Progenitor cell of endocrine pancreas (in vitro differentiated cells): ENCODE measurements at places on chromosomes 5 and 9. TPM values are rescaled to one million over a fixed set of nuclear protein-coding genes. Genes with fewer than 3 reads are reported as not detected.

DNA sequence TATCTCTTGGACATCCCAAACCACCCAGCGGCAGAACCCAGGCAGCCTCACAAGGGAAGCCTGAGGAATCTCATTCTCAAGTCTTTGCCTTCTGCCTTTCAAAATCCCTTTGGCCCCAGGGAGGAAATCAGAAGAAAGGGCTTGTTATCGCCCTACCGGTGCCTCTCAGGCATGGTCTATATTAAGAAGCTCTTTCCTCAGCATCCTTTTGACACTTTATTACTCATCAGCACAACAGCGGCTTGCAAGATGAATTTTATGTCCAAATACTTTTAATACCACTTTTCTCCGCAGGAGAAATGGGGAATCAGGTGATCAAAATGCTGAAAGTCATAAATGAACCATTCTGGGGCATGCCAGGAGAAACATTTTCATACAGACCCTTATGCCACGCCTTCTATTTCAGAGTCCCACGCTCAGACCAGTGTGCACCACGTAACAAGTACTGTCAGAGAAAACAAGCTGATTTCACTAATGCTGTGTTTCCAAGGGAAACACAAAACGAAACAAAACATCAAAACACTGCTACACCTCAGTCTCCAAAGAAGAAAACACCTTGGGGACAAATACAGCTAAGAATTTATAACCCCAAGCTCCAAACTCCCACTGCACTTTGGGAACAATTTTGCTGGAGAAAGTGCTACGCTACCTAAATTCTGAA is 30.0 kb downstream of the RAPGEF1 start:
- no peak for DNase-seq
- H3K4me3 ChIP-seq: no peak overlapping the region
- peaks cover 53% of the 10 kb centered on the region for H3K4me1 ChIP-seq
- no peak overlapping the region for H3K27ac ChIP-seq
- H3K27me3 ChIP-seq: no peaks in the 10 kb centered on the region

GRCh38 chr5:99605904-99606303 is 677.1 kb upstream of the CHD1 start:
- no peak for DNase-seq
- H3K4me3 ChIP-seq: no peak overlapping the region
- H3K27me3 ChIP-seq: no peaks in the 10 kb centered on the region
- H3K27ac ChIP-seq: no peak overlapping the region

NNT gene
- 65.3 and 67.3 TPM in 2 replicates for total RNA-seq

PCDHGB7 gene
- total RNA-seq: 6.0 and 8.0 TPM in 2 replicates

GRCh38 chr9:132114102-132114707 is 34.5 kb upstream of the MED27 start:
- peak; percentile 87 for DNase-seq
- no peak overlapping the region for H3K4me3 ChIP-seq
- peaks cover 9% of the 10 kb centered on the region for H3K4me1 ChIP-seq
- H3K27me3 ChIP-seq: peaks cover 60% of the 10 kb centered on the region
- no peaks in the 10 kb centered on the region for H3K36me3 ChIP-seq

SLC28A3 gene
- 0.55 and 0.62 TPM in 2 replicates for total RNA-seq

ADAMTS16 gene
- 33.1 and 40.7 TPM in 2 replicates for total RNA-seq

DNA sequence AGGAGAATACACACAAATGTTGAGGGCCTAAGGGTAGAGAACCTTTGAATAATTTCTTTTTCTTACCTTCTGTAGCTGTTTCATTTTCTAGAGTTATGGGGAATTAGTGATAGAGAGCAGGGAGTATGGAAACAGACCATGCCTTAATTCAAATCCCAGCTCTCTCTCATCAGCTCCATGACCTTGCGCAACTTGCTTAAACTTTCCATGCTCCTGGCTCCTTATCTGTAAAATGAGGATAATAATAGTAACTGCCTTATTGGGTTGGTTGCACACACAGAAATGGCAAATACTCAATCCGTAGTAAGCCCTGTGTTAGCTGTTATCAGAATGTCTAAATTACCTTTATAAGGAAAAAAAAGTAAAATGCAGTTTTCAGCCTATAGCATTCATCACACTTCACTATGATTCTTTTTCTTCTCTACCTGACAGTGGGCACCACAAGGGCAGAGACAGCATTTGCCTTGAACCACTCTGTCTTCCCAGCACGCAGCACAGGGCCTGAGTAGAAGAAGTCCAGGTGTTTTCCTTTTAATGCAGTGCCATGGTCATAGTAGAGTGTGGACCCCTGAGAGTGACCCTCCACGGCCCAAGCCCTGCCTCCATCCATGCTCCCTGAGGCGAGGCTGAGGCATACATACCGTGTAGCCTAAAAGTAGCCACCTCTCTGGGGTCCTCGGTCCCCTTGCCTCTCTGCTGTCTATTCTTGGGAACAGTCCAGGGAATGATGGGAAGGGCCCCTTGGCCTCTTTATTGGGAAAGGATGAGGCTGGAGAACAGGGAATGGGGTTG is 17.4 kb downstream of the C5orf15 start:
- H3K4me3 ChIP-seq: no peak overlapping the region
- no peaks in the 10 kb centered on the region for H3K4me1 ChIP-seq
- H3K27ac ChIP-seq: no peak overlapping the region
- peaks cover 9% of the 10 kb centered on the region for H3K27me3 ChIP-seq
- peaks cover 5% of the 10 kb centered on the region for H3K36me3 ChIP-seq

DNA sequence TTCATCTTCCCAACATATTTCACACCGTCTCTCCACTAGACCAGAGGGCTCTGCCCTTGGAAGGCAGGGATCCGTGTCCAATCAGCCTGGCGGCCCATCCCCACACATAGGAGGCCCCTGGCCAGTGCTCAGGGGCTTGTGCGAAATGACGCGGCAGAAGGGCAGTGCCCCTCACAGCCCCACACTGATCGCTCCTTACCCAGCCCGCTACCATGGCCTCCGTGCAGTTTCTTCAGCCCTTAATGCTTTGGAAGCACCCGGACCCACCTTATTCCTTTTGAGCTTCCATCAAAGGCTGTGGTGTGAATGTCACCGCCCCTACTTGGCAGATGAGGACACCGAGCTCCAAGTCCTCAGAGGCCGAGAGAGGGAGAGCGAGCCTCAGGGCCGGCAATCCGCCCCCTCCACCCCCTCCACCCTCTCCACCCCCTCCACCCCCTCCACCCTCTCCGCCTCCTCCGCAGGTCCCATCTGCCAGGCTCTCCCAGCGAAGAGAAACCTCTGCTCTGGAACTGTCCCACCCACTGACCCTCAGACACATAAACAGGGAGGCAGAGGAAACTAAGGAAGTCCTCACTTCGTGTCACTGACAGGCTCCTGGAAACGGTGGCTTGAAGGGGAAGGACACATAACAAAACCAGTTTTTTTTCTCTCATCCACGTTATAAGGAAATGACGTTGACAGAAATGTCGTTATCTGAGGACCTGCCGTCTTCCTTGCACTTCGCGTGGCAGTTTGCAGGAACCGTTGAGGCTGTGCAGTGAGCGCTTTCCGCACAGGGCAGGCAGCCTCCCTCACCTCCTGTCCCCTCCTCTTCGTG is 13.9 kb downstream of the QSOX2 start:
- peaks cover 3% of the 10 kb centered on the region for H3K4me1 ChIP-seq
- no peak for DNase-seq
- H3K36me3 ChIP-seq: peaks cover 9% of the 10 kb centered on the region
- no peak overlapping the region for H3K4me3 ChIP-seq

DNA sequence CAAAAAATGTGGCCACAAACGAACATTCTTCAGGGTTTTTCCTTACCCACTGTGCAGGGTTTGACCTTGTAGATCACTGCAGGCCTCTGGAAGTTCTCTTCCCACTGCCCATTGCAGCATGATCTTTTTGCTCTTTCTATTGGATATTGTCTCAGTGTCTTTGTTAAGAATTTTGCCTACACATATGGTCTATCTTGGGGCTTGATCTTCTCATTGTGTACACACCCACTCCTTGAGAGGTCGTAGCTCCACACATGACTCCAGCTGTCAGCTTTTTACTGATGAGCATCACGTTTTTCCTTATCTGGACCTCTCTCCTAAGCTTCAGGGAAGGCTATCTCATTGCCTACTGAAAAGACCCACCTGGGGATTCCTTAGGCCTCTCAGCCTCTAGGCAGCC is 3.0 kb upstream of the GLRX start:
- DNase-seq: no peak
- H3K36me3 ChIP-seq: no peaks in the 10 kb centered on the region
- H3K27ac ChIP-seq: no peak overlapping the region
- no peak overlapping the region for H3K4me3 ChIP-seq

GRCh38 chr9:31542384-31543055 is 841.9 kb upstream of the ACO1 start:
- H3K4me3 ChIP-seq: no peak overlapping the region
- peaks cover 25% of the 10 kb centered on the region for H3K4me1 ChIP-seq
- peaks cover 4% of the 10 kb centered on the region for H3K36me3 ChIP-seq
- H3K27ac ChIP-seq: peak overlapping the region; percentile 75

DNA sequence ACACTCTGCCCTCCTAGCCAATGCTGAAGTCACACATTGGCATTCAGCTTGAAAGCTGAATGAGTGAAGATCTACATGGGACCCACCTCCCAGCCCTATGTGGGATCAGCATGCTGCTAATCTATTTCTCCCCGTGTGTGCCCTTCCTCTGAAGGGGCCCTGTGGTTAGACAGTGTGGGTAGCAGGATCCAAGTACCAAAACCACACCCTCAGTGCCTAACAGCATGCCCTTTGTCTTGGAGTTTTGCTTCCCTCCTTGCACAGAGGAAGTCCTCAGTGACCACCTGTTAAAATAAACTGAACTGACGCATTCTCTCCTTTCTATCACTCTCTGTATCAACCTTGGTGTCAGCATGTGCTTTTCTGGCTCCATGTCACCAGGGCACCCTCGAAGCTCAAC is 25.0 kb downstream of the SH3TC2 start:
- no peak overlapping the region for H3K4me3 ChIP-seq
- H3K27ac ChIP-seq: no peak overlapping the region
- DNase-seq: no peak
- H3K4me1 ChIP-seq: peaks cover 3% of the 10 kb centered on the region

CDC20B gene
- not detected in 2 replicates for total RNA-seq

GRCh38 chr9:27430750-27431535 is 93.1 kb upstream of the IFNK start:
- H3K4me3 ChIP-seq: no peak overlapping the region
- H3K27ac ChIP-seq: peak overlapping the region; percentile 36
- H3K27me3 ChIP-seq: no peaks in the 10 kb centered on the region
- no peaks in the 10 kb centered on the region for H3K36me3 ChIP-seq

DNA sequence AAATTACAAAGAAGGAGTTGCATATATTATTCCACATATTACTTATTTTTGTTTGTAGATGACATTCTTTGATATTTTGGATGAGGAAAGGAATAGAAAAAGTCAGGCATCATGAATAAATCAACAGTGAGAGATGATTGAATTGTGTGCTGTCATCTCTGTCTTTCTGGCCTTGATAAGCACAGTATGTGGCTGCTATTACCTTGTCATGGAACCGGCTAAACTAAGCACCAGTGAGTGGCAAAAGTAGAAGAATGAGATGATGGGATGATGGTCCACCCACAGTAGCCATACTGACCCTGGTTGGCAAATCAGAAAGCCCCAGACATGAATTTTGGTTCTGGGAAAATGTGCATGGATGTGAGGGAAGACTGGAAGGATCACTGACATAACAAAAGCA is 361.2 kb upstream of the DMAC1 start:
- H3K27me3 ChIP-seq: no peaks in the 10 kb centered on the region
- no peak overlapping the region for H3K4me3 ChIP-seq
- no peaks in the 10 kb centered on the region for H3K36me3 ChIP-seq
- peaks cover 16% of the 10 kb centered on the region for H3K4me1 ChIP-seq
- no peak overlapping the region for H3K27ac ChIP-seq

TSSK1B gene
- total RNA-seq: 0.27 and 0.29 TPM in 2 replicates

- H3K4me3 ChIP-seq: no peak overlapping the region
- no peak for DNase-seq
- H3K27ac ChIP-seq: no peak overlapping the region
- no peaks in the 10 kb centered on the region for H3K27me3 ChIP-seq
- no peaks in the 10 kb centered on the region for H3K4me1 ChIP-seq
These were observed 90.4 kb downstream of the NNT start for GRCh38 chr5:43693411-43693810.

TAF11L5 gene
- not detected in 2 replicates for total RNA-seq

GRCh38 chr5:9166202-9167112 is 379.4 kb downstream of the SEMA5A start:
- no peak overlapping the region for H3K4me3 ChIP-seq
- peaks cover 9% of the 10 kb centered on the region for H3K4me1 ChIP-seq
- DNase-seq: no peak
- no peaks in the 10 kb centered on the region for H3K27me3 ChIP-seq

- DNase-seq: peak; percentile 91
- H3K36me3 ChIP-seq: peaks cover 20% of the 10 kb centered on the region
- no peaks in the 10 kb centered on the region for H3K27me3 ChIP-seq
- peak overlapping the region; percentile 97 for H3K27ac ChIP-seq
These were observed 9.2 kb downstream of the RUFY1 start for GRCh38 chr5:179559284-179560252.

SLC6A3 gene
- not detected in 2 replicates for total RNA-seq

DNA sequence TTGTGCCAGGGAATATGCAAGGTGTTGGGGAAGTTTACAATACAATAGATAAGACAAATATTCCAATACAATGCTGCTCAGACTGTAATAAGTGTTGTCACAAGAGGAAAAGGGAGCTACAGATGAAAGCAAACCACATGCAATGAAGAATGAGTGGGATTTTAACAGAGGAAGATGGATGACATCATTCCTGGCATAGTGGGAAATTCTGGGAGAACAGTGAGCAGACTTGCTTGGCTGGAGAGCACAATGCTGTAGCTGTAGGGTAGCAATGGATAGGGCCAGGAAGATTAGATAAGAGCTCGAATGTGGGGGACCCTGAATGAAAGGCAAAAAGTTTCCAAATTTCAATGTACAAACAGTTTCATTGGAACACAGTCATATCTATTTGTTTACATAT is 9.5 kb upstream of the DPYSL3 start:
- H3K4me1 ChIP-seq: no peaks in the 10 kb centered on the region
- peaks cover 17% of the 10 kb centered on the region for H3K27me3 ChIP-seq
- H3K36me3 ChIP-seq: no peaks in the 10 kb centered on the region
- H3K27ac ChIP-seq: no peak overlapping the region
- no peak overlapping the region for H3K4me3 ChIP-seq
- no peak for DNase-seq

GRCh38 chr5:1300581-1301083 is 5.8 kb upstream of the TERT start:
- H3K4me3 ChIP-seq: no peak overlapping the region
- peaks cover 55% of the 10 kb centered on the region for H3K27me3 ChIP-seq
- H3K4me1 ChIP-seq: no peaks in the 10 kb centered on the region
- no peak for DNase-seq
- no peaks in the 10 kb centered on the region for H3K36me3 ChIP-seq

- peak; percentile 37 for DNase-seq
- H3K27me3 ChIP-seq: no peaks in the 10 kb centered on the region
- no peaks in the 10 kb centered on the region for H3K4me1 ChIP-seq
- H3K36me3 ChIP-seq: no peaks in the 10 kb centered on the region
- H3K27ac ChIP-seq: no peak overlapping the region
- no peak overlapping the region for H3K4me3 ChIP-seq
These were observed 171.2 kb downstream of the DOCK8 start for GRCh38 chr9:385818-386398.

TMEM215 gene
- total RNA-seq: not detected in 2 replicates

- no peak overlapping the region for H3K27ac ChIP-seq
- peaks cover 6% of the 10 kb centered on the region for H3K27me3 ChIP-seq
- H3K36me3 ChIP-seq: no peaks in the 10 kb centered on the region
- H3K4me1 ChIP-seq: no peaks in the 10 kb centered on the region
- H3K4me3 ChIP-seq: no peak overlapping the region
These were observed 6.7 kb downstream of the IRF1 start for GRCh38 chr5:132483661-132484390.
